ENCODE measurements at places on chromosomes 11 and 22. TPM values are rescaled to one million over a fixed set of nuclear protein-coding genes. Genes with fewer than 3 reads are reported as not detected.
A peak's percentile ranks its signal among the peaks of the same experiment; 100 is the strongest.

GRCh38 chr11:32435511-32435941 is at the start of gene WT1:
TSS of gene WT1 (minus strand) at chr11:32435539.
- DNase-seq: no peak

GRCh38 chr22:31075961-31076360 is 5.2 kb upstream of the SMTN start:
- DNase-seq: peak; percentile 70

The PNPLA5 gene
- total RNA-seq: 0.57 TPM

DNA sequence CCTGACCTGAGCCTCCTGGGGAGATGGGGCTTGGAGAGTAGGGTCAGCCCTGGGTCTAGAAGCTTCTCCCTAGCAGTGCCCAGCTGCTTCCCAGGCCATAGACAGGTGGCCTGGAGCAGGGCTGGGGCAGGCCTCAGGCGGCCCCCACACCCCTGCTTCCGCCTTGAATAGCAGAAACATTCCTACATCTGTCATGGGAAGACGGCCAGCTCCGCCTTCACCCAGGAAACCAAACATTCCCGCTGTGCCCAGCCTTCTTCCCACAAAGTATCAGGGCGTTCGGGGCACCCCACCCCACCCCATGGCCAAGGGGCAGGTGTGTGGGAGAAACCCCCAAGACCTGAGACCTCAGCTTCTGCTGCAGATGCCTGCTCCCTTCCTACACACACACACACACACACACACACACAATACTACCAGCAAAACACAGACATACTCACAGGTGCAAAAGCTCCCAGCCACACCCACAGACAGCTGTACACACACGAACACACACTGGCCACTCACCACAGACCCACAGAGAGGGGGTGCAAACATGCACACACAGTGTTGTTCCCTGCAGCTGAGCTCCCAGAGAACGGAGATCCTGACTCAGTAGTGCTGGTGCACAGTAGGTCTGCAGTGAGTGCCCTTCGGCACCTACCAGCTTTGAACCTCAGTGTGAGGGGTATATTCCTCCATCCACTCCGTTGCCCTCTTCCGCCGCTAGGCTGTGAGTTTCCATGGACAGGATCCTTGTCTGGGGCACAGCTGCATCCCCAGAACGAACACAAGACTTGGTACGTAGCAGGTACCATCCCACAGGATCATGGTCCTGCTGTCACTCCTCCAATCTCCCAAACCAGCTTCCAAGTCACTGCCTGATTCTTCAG is 37.4 kb downstream of the PDGFB start:
- no peak for DNase-seq

The NUMA1 gene
- total RNA-seq: 129 TPM

DNA sequence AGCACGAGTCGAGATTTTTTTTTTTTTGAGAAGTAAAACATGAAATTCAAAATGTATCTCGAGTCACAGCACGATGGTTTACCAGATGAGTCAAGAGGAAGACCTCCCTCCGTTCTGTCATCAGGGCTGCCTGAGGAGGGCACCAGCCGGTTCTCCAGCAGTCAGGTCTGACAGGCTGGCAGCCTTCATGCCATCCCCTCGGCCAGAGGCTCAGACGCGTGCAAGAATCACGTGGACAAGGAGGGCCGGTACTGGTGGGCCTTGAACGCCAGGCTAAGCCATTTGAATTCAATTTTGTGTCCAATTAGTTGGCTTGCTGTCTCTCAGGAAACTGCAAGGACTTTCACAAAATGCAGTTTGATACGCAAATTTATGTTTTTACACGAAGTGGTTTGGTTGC is 1412.2 kb downstream of the BRD1 start:
- DNase-seq: no peak

DNA sequence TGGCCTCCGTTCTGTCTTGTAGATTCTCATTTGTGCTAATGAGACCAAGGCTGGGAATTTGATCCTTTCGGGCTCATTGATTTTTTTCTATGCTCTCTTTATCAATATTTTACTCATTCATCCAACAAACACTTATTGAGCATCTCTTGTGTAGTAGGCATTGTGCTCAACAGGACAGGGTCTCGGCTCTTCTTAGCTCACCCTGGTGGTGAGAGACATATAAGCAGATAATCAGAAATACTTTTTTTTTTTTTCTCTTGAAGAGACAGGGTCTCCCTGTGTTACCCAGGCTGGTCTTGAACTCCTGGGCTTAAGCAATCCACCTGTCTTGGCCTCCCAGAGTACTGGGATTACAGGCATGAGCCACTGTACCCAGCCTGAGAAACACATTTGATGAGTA is 48.0 kb upstream of the SLC5A1 start:
- no peak for DNase-seq

The SCGB1A1 gene
- not detected for total RNA-seq

DNA sequence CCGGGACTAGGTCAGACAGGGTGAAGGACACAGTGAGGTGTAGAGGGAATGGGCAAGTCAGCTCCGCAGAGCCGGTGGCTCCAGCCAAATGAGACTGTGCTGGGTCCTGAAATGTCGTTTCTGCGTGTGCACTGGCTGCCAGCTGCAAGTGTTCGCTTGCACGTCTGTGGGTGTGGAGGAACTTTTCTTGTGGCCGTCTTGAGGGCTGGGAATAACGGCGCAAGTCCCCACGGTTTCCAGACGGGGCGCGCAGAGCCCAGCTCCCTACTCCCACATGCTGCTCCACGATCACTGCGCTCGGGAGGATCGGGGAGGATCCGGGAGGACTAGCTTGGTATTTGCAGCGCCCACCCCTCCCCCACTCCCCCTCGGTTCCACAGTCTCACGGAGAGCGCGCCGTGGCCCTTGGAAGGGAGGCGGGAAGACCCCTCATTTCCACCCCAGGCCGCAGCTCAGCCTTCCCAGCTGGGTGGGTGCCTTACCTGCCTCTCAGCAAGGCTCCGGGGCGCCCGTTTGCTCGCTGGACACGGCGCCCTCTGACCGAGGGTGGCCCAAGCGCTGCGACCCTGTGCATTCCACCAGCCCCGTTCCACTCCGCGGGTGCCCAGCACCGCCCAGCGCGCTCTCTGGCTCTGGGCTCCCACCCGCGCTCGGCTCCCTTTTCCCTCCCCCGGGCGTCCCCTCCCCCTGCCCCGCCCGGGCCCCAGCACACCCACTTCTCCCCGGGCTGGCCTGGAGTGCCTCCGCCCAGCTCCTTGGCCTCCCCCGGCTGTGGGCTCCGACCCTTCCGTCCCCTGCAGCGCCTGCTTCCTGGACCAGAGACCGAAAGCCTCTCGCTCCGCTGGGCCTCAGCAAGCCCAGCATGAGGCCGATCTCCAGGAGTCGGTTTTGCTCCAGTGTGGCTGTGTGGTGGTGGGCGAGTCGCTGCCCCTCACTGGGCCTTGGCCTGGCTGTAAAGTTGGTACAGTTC is at the start of gene KCNE3:
Gene KCNE3 (minus strand): TSS at position 634 of the 970 bp plus-strand sequence. CDS start 9,986 bp downstream, outside the sequence.
- peak; percentile 56 for DNase-seq

GRCh38 chr11:110373051-110373702 is 56.6 kb upstream of the FDX1 start:
- peak; percentile 11 for DNase-seq

The OR10D3 gene
- not detected for total RNA-seq

GRCh38 chr11:117668321-117668751 is 128.7 kb downstream of the DSCAML1 start:
- DNase-seq: no peak

The FOLR2 gene
- 0.48 TPM for total RNA-seq

DNA sequence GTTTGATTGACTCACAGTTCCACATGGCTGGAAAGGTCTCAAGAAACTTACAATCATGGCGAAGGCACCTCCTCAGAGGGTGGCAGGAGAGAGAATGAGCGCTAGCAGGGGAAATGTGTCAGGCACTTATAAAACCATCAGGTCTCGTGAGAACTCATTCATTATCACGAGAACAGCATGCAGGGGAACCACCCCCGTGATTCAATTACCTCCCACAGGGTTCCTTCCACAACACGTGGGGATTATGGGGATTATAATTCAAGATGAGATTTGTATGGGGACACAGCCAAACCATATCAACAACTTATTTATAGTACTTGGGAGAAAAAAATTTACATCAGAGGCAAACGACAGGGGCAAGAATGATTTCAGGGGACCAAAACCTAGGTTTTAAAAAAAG is 3.0 kb downstream of the ME3 start:
- DNase-seq: no peak

The RAPSN gene
- total RNA-seq: 0.44 TPM

The RBM4B gene
- total RNA-seq: 25.7 TPM

The TRIM29 gene
- total RNA-seq: 11.2 TPM

- DNase-seq: no peak
Observed at GRCh38 chr11:83659466-83659865, 373.3 kb upstream of the CCDC90B start.

DNA sequence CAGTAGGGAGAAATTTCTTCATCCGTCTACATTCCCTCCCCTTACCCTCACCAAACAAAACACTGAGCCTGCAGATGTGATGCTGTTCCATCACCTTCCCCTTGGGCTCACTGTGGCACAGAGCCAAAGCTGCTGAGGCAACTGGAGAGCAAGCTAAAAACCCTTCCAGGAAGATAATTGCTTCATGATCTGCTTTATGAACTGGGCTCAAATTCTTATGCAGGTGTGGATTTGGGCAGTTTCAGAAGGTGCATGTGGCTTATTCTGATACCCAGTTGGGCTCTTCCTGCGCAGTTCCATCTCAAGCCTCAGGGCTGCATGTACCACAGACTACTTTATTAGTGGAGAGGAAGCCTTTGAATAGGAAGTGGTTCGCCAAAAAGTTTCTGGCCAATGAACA is 58.3 kb downstream of the AAMDC start:
- DNase-seq: no peak

The HEPHL1 gene
- total RNA-seq: 0.07 TPM

The ZNF215 gene
- total RNA-seq: 3.3 TPM

GRCh38 chr22:24363243-24363642 is 64.2 kb upstream of the ADORA2A start:
- DNase-seq: no peak

The OR52E8 gene
- total RNA-seq: not detected

- DNase-seq: no peak
Observed at GRCh38 chr22:45069925-45070324, 60.1 kb upstream of the PHF21B start.

The TSPAN18 gene
- total RNA-seq: 9.5 TPM

The NUP50 gene
- total RNA-seq: 43.8 TPM

GRCh38 chr11:106306942-106307341 is 229.5 kb downstream of the AASDHPPT start:
- DNase-seq: peak; percentile 16

DNA sequence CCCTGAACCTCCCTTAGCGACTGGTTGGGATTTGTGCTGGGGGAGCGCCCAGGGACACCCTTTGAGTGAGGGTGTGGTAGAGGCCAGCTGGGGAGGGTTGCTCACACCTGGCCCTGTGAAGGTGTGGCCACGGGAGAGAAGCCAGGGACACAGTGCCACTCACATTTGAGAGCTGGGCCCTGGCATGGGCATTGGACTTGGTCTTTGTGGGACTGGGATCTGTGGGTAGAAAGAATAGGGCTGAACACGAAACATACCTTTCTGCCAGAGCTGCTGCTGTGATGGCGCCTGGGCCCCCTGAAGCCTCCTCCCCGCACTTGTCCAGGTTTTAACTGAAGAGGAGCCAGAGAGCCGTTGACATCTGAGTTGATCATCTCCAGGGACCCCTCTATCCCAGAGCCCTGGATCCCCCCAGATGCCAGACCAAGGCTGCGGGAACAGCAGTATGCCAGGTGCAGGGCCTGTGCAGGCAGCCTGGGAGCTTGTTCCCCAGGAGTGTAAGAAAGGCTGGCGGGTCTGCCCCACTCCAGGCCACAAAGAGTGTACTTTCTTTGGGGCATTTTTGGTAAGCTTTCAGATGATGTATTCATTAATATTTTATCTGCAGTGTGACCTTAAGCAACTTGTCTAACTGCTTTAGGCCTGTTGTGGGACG is 284.1 kb downstream of the TBC1D22A start:
- no peak for DNase-seq

DNA sequence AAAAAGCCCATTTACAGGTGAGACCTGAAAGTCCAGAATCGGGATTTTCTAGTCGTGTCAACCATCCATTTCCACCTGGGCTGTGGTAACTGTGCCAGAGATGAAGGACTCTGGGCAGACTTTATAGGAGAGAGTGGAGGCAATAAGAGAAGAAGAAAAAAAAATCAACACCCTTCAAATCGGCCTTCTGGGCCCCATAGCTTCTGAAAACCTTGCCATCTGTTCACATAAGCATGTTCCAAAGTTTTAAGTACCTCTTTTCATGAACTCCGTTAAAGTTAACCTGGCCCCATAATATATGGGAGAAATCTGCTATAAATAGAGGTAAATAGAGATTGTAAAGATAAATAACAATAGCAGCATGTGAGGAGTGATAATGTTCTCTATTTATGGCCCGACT is 470.5 kb downstream of the MIAT start:
- no peak for DNase-seq

GRCh38 chr22:11325767-11326166 is 4202.2 kb upstream of the OR11H1 start:
- DNase-seq: no peak

GRCh38 chr22:37020192-37020479 is 594 bp downstream of the MPST start:
- peak; percentile 69 for DNase-seq

The PLAAT4 gene
- total RNA-seq: 17.5 TPM

GRCh38 chr11:70601861-70602538 is 203.7 kb downstream of the CTTN start:
- no peak for DNase-seq

The OR52H1 gene
- not detected for total RNA-seq

DNA sequence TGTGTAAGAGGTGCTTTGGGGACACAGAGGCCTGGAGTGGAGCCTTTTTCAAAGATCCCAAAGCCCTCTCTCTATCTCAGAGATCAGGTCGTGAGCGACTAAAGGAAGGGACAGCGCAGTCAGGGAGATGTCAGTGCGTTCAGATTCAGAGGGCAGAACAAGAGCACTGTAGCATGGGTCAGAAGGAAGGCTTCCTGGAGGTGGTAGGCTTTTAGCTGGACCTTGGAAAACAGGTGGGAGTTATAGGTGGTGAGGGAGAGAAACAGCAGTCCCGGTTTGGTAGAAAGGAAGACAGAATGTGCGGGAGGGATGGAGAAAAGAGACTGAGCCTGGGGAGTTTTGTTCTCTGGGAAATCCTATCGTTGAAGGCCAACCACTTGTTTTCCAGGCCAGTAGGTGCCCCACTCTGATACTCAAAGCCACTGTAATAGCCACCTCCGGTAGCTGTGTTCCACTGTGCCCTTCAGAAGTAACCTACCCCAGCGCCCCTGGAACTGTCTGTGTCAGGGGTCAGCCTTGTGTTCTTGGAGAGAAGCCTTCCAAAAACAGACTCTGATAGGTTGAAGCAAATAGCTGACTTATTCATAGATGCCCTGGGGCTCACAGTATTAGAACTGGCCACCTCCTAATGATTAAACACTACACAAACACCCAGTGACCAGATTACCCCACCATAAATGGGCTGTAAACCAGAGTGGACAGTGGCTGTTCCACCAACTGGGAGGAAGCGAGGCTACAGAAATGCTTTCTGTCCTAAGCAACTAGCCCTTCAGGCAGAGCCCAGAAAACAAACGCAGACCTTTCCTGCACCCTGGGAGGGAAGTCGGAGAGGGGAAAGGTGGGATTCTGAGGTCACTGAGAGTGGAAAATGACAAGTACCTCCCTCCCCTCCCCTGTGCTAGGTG is 157.7 kb downstream of the DBX1 start:
- DNase-seq: peak; percentile 70
